ENCODE measurements at places on chromosomes 11 and 22. TPM values are rescaled to one million over a fixed set of nuclear protein-coding genes. Genes with fewer than 3 reads are reported as not detected.

The TP53I11 gene
- total RNA-seq, result 31.0 TPM

The NPAS4 gene
- not detected for total RNA-seq

The LRRC32 gene
- total RNA-seq, result 80.8 TPM

The CCDC116 gene
- total RNA-seq, result 0.17 TPM

The FADS3 gene
- total RNA-seq, result 242 TPM

The FOSL1 gene
- 4.9 TPM for total RNA-seq

The ACR gene
- total RNA-seq, result 0.34 TPM

Data from dermis blood vessel endothelial cell (primary cell).